ENCODE measurements at places on chromosomes 12 and 14.

DNA sequence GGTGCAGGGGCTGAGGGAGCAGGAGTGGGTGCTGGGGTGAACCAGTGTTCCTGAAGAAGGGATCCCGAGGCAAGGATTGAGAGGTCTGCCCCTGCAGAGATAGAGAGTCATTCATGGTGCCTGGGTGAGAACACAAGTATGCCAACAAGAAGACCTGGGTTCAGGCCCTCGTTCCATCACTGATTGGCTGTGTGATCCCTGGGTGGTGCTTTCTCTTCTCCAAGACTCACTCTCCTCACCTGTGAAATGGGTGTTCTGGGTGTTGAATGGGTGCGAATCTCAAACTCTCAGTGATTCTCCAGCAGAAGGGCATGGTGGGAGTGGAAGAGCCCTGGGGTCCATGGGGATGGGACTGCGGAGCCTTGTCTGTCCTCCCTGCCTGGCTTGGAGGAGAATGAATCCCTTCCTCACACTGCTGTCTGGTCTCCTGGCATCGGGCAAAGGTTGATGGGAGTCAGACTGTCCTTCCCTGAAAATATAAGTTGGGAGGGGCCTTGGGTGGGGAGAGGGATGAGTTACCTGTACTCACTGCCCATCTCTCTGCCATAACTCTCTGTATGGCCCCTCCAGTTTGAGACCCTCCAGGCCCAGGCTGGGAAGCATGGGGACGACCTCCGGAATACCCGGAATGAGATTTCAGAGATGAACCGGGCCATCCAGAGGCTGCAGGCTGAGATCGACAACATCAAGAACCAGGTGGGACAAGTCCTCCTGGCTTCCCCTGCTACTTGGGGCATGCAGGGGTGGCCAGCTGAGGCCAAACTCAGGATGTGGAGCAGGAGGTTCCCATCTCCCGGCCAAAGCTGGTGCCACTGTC, 9.6 kb downstream of the KRT7 start:
- no peak for DNase-seq

GRCh38 chr14:78253986-78254385, 83.8 kb downstream of the NRXN3 start:
- DNase-seq: no peak

- DNase-seq: no peak
Measured at GRCh38 chr14:32481707-32482106, 152.6 kb downstream of the AKAP6 start.

DNA sequence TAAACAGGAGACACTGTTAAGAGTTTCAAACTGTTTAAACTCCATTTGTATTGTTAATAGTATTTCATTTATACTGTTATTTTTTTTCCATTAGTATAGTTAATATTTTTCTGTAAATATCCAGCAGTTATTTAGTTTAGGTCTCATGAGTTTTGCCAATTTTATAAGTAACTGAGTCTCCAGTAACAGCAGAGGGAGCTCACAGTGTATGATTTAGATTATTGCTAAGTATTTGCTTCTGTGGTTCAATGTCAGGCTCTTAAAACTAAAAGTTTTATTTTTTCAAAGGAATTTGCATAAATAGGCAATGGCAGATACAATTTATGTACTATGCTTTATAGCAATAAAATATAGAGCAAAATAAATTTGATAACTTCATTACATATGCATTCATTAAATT, 209.7 kb downstream of the ATXN7L3B start:
- no peak for DNase-seq

DNA sequence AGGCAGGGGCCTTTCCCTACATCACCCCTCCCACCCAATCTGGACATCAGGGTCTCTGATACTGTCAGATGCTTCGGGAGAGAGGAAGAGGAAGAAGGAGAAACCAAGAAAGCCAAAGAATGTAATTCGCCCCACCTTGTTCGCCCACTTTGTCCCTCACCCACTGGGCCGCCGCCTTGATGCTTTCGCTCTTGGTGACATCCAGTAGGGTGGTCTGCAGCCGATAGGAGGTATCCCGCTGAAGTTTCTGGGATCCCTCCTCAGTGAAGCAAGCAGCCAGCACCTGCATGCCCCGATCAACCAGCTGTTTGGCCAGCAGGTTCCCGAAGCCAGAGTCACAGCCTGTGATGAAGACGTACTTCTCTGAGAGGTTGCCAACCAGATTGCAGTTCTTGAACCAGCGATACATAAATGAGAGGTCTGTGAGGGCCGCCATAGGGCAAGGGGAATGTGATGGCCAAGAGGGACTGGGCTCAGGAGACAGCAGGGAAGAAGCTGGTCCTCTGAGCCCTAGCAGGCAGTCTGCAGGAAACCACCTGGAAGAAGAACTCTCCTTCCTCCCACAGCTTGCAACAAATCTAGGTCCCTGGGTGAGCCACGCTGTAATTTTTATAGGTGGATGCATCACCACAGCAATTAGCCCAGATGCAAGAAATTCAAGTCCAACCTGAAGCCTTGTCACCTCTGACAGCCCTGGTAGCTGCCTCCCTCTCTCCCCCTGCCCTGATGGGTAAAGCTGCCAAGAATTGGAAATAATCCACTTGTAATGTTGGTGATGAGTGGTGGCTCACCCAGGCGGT, at the start of gene SDR9C7:
Gene SDR9C7 (minus strand): TSS at position 583 of the 800 bp plus-strand sequence. CDS start 147 bp downstream, at position 436.
- DNase-seq: no peak

DNA sequence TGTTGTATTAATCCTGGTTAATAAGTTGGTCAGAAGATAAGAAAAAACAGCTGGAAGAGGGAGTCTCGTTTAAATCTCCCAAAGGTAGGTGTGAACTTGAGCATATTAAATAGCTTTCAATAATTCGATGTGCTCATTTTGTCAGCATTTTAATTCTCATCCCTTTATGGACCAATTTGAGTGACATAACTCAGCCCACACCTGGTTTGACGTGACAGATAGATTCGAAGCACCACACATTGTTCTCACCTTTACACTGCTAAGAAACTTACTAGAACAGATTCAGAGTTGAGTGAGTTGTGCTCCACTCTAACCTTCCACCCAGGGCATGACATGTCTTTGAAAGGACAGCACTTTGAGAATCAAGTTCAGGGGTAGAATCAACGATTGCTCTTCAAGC, 161.4 kb upstream of the GZMB start:
- no peak for DNase-seq

- no peak for DNase-seq
Measured at GRCh38 chr14:103744621-103745395, 29.2 kb downstream of the ZFYVE21 start.

DNA sequence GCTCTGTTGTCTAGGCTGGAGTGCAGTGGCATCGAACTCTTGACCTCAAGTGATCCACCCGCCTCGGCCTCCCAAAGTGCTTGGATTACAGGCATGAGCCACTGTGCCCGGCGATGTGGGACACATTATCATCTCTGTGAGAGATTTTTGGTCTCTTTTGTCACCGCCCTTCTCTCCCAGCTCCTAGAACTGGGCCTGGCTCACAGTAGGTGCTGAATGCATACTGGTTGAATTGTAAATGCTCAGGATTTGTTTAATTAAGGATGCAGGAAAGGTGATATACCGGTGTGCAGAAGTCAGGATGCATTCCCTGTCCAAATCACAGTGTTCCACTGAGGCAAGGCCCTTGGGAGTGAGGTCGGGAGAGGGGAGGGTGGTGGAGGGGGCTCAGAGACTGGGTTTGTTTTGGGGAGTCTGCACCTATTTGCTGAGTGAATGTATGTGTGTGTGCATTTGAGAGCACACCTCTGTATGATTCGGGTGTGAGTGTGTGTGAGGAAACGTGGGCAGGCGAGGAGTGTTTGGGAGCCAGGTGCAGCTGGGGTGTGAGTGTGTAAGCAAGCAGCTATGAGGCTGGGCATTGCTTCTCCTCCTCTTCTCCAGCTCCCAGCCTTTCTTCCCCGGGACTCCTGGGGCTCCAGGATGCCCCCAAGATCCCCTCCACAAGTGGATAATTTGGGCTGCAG, 1.0 kb upstream of the KRT18 start:
- DNase-seq: no peak

GRCh38 chr14:71139294-71139946, 232.2 kb downstream of the PCNX1 start:
- DNase-seq: no peak

- no peak for DNase-seq
Measured at GRCh38 chr12:119406811-119407210, 72.3 kb downstream of the CCDC60 start.

- DNase-seq: no peak
Measured at GRCh38 chr14:60563113-60563512, 54.2 kb downstream of the SIX6 start.

- DNase-seq: no peak
Measured at GRCh38 chr14:66477567-66477966, 8.6 kb upstream of the CCDC196 start.

GRCh38 chr14:67766035-67766680, 50.2 kb downstream of the ZFYVE26 start:
- DNase-seq: no peak

DNA sequence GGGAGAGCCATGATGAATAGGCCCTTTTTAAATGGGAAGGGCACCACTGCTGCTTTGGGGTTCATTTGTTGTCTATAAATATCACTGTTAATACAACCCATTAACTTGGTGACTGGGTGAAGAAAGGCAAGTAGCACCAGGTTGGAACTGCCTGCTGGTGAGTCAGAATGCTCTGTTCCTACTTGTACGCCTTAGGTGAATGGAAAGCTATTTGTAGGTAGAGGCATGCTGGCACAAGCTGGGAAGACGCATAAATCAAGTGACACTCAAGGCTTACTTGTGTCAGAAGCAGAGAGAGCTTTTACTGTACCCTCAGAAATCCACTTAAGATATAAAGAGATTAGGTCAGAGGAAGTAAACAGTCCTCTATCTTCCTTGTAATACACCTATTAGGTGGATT, 142.5 kb downstream of the TMX1 start:
- peak; percentile 99 for DNase-seq

DNA sequence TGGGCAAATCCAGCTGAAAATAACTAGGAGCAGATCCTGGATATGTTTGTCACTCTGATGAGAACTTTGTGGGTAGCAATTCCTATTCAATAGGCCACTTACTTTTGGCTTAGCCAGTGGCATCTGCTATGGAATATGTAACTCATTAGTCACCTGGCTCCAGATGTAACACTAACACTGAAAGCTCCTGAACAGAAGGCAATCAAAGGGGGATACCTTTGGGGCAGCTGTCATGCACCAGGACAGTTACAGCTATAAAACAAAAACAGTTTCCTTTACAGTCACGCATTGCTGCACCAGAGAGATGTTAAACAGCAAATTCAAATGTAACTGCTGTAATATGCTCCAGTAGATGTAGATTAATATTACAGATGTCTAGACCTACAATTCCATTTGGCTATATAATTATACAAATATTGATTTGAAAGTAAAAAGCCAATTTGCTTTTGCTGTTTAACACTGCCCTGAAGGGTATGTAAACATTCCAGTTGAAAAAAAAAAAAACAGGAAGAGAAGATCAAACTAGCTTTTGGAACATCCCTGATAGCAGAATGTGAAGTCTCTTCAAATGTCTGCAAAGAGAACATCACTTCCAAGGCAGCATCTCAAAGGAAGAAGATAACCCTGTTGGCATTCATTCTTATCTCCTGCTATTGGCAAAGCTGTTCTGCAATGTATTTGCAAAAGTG, 18.4 kb downstream of the RACGAP1 start:
- peak; percentile 93 for DNase-seq

DNA sequence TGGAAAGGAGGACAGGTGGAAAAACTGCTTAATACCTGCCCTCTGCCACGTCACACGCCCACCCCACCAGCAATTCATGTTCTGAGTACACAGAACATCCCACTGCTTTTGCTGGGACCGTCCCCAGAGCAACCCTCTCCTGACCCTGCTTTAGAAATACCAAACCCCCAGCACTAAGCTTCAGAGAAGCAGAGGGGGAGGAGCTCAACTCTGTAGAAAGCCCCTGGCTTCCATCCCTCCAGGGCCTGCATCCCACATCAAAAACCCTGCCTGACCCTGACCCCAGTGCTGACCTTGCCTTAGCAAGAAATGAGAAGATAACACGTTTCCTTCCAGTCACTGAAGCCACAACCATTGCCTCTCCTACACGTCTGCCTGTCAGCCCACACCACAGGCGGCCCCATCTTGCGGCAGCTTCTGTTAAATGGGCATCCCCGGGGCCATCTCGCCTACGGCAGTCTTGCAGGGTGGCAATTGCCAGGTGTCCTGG, 19.7 kb downstream of the VDR start:
- no peak for DNase-seq

GRCh38 chr12:124684496-124684895, 117.1 kb upstream of the NCOR2 start:
- no peak for DNase-seq

DNA sequence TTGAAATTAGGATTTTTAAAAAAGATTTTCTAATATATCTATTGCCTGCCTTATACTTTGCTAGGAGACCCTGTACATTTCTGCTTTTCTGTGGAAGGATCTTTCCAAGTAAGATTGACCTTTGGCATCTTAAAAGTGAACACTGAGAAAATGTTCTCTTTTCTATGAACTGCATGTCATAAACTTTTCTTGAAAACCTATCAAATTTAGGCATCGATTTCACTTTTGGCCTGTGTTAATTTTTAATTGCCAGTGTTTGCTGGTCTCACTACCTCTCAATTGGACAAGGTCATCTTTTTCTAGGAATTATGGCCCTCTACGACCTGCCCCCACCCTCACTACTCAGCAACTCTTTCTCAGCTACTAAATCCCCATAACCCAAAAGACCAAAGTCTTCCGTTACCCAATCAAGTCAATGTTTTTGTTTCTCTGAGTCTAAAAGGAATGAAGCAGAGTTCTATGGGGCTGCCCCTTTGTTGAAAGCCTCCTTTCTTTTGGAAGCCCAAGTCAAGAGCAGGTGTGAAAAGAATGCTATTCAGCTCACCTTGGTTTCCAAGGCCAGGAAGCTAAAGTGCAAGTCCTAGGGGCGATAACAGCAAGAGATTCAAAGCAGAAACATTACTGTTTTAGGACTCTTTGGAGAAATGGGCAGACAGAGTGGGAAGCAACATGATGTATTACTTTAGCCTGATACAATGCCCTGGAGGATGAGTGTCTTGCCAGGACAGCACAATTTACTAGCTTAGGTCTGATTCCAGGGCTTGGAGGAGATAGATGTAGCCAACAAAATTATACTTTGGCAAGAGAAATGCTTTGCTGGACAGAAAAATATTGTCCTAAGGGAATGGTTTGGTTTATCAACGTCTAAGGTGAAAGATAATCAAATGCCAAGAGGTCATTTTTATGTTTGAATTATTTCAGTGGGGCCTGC, 55.0 kb downstream of the IGF1 start:
- no peak for DNase-seq

DNA sequence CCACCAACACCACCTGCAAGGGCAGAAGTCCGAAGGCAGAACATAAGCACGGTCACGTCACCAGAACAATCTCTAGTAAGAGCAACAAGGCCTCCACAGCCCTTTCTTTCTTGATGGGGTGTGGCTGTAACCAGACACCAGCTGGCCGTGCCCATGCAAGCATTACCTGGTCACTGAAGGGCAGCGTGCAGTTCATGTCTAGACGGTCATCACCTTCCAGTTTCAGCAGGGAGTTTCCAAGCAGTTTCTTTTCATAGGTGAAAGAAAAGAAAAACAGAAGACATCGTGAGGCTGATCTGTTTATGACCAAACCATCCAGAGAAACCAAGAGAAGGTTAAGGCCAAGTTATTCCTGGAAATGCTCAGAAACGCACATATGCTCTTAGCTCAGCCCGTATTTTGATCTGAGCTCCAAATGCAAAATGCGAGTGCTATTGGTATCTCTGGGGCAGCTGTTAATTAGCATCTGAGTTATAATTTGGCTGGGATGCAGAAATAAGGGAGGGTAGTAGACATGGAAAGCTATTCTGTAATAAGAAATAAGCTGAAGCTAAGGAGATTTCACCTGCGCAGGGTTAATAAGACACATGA, 42.5 kb downstream of the PRKAB1 start:
- DNase-seq: no peak

- no peak for DNase-seq
Measured at GRCh38 chr12:118058881-118059280, 2.1 kb downstream of the WSB2 start.

GRCh38 chr14:101903111-101903561, 61.2 kb upstream of the DYNC1H1 start:
- no peak for DNase-seq

Data from NCI-H524 treated with DMSO at 0.1 percent for 48 hours (cell line).